ENCODE measurements at places on chromosomes 12 and 14.
A peak's percentile ranks its signal among the peaks of the same experiment; 100 is the strongest.

GRCh38 chr12:18320036-18320617 is 58.8 kb downstream of the PIK3C2G start:
- DNase-seq = peak; percentile 75

DNA sequence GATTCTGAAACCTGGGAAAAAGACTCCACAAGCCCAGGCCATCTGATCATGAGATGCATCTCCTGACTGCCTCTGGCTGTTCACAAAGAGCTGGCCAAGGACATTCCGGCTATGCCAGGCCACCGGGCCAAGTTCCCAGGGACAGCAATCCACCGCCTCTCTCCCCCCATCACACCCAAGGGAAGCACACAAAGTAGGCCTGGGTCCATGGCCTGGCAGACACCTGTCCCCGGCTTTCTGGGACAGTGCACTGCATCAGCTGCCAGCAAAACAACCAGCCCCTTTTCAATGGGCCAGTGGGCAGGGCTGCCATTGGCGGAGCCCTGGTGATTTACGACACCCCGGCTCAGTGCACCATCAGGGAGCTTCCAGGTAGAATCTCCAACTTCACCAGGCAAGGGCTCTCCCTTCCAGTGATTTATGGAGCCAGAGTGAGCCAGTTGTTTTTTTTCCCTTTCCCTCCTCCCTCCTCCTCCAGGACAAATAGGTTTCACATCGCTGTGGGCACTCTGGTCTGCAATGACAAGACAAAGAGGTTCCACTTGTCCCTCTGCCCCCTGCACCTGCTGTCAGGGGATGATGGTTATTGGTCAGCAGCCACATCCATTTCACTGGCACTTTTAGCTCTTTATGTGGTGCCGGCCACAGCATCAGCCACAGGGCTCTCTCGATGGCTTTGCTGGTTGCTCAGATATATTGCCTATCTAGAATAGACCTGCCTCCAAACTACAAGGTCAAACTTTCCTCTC is 149.6 kb downstream of the SLC38A6 start:
- DNase-seq = no peak

GRCh38 chr14:32469388-32470160 is 140.5 kb downstream of the AKAP6 start:
- peak; percentile 78 for DNase-seq

DNA sequence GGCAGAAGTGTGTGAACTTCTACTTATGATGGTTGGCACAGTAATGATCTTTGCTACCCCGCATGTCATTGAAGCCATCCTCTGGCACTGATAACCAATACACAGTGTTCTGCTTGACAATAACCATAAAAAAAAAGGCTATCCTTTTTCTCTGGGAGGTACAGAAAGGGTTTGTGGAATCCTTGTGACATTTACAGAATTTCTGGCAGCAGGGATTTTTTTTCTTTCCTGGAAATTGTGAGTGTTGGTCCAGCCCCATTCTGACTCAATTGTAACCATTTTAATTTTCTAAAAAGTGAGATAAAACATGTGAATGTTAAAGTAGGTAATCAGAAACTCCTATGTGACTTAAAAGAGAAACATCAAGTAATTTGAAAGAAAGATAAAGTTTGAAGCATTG is 943.8 kb downstream of the TMTC2 start:
- DNase-seq = no peak

- DNase-seq = no peak
These were observed 146.6 kb upstream of the CAND1 start for GRCh38 chr12:67122584-67122983.

GRCh38 chr12:24905431-24905830 is 43.5 kb downstream of the BCAT1 start:
- no peak for DNase-seq

DNA sequence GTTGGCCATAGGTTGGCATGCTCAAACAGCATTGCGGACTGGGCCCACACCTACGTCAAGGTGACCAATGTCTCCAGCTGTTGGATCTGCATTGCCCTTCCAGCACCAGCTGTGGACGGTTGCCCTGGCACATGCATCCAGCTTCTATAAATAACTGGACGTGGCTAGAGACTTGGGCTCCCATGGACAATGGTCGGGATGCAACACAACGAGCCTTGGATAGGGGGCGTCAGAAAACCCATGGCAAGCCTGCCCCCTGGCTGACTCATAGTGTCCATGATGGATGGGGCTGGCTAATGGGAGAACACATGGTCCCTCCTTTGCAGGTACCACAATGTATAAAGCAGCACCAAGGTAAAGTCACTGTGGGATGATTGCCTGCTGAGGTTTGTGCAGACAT is 331.6 kb upstream of the FAR2 start:
- DNase-seq = no peak

- DNase-seq = no peak
These were observed 206.0 kb downstream of the TSPAN9 start for GRCh38 chr12:3283137-3283680.

DNA sequence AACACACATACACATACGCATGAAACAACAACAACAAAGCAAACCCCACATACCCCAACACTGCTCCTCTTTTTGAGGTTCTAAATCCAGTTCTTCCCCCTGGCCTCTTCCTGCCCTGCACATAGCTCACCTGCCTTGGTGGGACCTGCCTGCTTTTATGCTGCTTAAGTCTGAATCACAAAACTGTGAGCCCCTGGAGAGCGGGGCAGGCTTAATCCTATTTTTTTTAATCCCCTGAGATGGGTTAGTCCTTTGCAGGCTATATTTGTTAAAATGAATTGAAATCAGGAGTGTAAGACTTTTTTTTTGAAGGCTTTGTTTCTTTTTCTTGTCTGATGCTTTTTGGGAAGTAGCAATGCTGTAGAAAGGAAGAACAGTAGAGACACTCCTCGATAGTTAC is 84.6 kb upstream of the MAX start:
- no peak for DNase-seq

DNA sequence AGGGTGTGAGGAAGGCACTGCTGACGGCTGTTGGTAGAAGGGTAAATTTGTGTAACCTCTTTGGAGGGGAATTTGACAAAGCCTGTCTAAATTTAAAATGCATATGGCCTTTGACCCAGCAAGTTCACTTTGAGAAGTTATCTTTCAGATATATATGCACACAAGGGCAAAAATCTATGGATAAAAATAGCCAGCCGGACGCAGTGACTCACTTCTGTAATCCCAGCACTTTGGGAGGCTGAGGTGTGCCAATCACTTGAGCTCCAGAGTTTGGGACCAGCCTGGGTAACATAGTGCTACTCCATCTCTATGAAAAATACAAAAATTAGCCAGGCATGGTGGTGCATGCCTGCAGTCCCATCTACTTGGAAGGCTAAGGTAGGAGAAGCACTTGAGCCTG is 13.4 kb downstream of the UBC start:
- no peak for DNase-seq

All from astrocyte of the spinal cord (primary cell).